ENCODE measurements at places on chromosomes 4 and X.

- no peak for DNase-seq
Measured at GRCh38 chr4:89929425-89930159, 34.9 kb downstream of the MMRN1 start.

GRCh38 chr4:48436318-48436717 is 46.8 kb upstream of the SLC10A4 start:
- no peak for DNase-seq

- DNase-seq, result no peak
Measured at GRCh38 chr4:97394653-97395052, 748.6 kb downstream of the STPG2 start.

DNA sequence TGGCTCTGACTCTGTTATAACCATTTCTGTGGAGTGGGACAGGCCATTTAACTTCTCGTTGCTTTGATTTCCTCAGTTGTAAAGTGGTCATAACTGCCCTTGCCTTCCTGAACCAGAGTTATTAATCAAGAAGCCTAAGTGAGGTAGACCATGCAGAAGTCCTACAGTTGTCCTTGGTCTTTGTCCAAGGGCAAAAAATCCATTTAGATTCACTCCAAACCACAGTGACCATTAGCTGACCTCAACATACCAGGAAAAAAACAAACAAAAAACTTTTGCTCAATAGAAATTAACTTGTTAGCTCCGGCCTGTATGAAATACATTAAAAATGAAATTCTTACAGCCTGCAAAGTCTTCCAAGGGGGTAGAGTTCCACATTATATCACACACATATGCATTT is 52.7 kb downstream of the TBC1D9 start:
- no peak for DNase-seq

DNA sequence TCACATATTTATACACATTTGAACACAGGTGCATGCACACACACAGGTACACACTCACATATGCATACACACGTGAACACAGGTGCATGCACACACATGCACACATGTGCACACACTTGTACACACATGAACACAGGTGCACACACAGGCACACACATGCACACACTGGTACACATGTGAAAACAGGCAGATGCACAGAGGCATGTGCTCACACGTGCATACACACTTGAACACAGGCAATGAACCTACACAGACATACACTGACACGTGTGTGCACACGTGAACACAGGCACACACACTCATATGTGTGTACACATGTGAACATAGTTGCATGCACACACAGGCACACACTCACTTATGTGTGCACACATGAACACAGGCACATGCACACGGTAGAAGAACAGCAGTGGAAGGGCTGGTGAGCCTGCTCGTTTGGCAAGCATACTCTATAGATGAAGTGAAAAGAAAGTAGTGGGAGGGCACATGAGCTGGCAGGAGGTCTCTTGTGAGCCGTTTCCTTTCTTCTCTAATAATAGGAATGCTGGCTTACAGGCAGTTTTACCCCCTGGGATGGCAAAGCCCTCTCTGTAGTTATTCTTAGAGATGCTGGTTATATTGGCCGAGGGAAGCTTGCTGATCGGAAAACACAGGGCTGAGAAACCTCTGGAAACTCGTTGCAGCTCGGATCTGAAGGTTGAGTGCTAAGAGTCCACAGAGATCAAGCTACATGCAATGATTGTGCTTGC is 279.6 kb upstream of the CLNK start:
- no peak for DNase-seq

DNA sequence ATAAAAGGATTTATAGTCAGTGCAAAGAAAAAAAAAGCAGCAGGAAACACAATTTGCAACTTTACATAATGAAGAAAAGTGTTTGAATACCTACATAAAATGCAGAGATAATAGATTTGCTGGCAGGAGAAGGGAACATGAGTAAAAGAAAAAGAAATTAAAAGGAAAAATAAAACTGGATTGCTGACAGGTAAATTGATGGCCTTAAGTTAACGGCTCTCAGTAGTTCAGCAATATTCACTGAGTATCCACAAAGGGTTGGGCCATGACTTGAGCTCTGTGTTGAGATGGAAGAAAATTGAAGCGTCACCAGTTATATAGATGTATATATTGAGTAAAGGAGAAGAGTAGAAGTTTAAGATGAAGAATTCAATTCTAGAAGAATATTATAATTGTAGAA is 330.1 kb upstream of the VCX start:
- no peak for DNase-seq

DNA sequence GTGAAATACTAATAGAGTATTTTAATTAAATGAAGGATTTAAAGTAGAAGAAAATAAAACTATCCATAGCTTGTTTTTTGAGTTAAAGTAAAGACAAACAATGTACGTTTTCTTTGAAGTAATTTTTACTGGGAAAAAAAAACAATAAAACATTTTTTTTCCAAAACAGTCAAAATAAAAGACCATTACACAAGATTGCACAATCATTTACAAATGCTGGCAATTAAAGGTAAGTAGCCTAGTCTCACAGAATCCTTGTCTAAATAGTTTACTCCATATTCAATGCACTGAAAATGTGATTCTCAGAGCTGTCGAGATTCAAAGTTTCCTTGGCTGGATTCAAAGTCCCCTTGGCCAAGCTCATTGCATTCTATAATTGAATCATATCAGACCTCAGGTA is 21.2 kb downstream of the C4orf54 start:
- no peak for DNase-seq

DNA sequence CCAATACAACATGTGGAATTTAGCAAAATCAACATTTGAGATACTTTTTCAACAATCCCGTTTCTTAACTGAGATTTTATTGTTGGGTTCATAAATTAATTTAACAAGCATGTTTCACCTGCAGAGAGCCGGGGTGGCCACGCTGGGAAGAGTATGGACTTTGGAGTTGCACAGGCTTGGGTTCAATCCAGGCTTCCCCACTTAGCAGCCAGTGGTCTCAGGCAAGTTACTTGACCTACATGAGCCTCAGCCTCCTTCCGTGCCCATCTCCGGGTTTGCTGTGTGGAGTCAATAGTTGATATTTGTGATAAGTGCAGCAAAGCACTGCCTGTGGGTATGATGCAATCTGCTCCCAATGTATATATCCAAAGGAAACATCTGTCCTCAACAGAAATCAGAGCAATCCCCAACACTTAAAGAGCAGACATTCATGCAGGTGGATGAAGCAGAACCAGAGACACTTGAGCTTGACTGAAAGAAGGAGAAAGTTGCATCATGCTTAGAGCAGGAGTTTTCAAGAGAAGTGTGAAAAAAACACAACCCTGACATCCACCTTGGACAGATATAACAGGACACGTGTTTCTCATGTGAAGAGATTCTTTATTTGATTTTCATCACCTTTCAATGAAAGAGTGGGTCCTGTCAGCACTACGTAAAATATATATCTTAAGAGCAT is 5.1 kb downstream of the CYTL1 start:
- no peak for DNase-seq

DNA sequence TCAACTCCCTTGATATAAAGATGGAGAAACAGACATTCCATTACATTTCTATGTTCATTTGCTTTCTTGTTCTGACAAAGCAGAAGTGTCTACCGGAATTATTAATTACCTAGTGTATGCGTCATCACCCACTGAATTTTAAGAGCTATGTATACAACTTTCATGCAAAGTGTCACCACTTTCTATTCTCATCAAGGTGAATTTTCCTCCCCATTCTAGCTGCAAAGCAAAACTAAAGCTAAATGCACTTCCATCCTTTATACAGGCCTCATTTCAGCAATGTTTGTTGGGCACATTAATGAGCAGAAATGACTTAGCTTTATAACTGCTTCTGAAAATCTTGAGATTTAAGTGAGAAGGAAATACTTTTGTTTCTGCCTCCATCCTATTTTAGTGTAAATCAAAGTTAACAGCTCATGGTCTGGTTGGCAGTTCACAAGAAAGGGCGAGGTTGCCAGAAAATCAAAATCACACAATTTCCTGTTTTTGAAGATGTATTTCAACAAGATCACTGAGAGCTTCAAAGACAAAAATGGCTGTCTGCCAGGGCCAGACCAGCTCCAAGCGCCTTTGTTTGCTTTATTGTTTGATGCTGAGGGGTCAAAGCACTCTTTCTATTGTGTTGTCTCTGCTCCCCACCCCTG is 7.2 kb upstream of the FAM9C start:
- no peak for DNase-seq

DNA sequence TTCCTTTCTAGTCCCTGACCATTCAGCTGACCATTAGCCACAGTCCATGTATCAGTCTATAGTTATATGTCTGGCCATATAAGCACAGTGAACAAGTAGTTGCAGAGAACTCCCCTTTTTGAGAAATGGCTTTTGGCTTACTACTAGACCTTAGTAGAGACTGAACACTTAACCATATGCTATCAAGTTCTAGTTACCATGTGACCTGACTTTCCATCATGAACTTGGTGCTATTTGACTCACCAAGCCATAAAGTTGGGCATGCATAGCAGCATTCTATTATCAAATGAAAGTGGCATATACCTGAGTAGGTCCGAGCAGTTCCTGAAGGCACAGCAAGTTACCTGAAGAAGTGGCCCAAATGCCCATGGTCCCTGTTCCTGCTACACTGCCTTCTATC is 74.5 kb upstream of the IL2 start:
- DNase-seq, result no peak

DNA sequence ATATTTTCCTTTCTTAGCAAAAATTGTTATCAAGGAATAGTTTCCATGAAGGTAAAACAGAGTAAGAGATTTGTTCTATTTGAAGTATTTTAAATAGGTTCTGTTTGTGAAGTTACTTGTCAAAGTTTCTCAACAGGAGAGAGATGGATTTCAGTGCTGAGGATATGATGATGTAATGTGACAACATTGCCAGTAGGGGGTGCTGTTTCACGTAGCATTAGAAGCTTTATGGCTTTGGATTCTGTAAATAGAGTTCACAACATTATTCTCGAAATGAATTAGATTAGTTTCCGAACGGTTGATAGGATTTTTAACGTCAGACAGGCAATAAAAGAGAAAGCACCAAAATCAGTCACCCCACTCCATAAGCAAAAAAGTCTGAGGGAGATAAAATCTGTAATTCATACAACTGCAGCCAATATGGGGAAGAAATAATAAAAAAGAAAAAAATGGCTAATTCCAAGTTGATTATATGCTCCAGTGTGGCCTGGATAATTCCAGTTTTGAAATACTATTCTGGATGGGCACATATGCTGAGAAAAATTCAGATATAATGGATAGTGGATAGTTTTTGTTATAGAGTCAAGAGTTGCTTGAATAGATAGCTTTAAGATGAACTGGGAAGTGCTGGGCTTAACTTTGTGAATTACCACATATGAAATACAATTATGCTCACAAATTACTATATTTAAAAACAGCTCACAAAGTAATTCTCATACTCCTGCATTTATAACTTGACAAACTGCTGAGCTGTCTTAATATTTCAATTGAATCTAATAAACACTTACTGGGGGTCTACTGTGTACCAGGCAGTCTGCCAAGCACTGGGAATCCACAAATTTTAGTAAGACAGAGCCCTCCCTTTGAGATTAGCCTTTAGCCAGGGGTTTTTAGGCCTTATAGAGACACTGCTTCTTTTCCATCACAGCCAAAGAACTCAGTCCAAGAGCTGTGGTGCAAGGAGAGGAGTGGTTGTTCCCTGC is 109.1 kb downstream of the GPAT3 start:
- DNase-seq, result peak; percentile 75

- peak; percentile 36 for DNase-seq
Measured at GRCh38 chr4:78652282-78652876, 100.8 kb downstream of the ANXA3 start.

GRCh38 chrX:69746051-69746450 is 130.1 kb downstream of the EDA start:
- DNase-seq, result no peak

DNA sequence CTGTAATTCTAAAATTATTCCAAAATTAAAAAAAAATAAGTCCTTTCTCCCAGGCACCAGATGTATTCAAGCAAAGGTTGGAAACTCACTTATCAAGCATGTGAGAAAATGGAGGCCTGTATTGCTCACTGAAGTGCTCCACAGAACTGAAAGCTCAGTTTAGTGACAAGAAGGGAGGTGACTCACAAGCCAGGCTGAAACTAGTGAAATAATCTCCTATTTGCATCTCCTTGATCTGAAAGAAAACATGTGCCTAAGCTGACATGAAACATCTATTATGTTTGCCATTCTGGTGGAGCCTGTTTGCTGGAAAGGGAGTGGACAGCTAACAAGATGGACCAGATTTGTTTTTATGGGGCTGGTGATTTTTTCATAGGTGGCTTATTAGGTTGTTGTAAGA is 54.0 kb upstream of the AMELX start:
- peak; percentile 49 for DNase-seq

DNA sequence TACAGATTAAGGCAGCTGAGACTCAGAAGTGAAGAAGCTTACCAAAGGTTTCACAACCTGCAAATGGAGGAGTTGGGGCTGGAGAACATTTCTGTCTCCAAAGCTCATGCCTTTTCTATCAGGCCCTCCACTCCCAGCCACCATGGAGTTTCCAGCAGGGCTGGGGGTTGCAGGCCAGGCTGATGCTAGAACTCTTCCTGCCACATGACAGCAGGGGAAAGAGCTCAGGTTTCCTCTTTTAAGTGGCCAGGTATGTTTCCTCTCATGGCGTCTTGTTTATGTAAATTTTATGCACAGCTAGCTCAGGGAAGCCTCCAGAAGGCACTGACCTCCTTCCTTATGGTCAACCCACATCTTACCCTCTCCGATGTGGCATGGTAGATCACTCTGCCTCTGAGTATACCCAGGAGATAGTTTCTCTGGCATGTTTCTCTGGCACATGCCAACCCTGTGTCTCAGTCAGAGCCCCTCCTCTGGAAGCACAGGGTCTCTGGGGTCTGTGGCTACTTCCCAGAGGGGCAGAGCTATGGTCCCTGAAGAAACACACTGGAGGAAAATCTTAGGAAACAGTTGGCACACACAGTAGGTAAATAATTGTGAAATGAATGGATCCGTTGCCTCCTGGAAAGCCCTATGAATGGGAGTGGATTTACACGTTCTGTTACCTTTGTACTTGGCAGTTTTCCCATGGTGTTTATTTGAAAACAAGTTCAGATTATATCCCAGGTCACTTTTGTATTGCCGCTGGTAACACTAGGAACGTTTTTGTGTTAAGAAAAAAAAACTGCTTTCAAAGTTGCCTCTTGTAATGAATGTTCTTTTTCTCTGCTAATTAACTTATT is 28.9 kb downstream of the PDK3 start:
- DNase-seq, result no peak

DNA sequence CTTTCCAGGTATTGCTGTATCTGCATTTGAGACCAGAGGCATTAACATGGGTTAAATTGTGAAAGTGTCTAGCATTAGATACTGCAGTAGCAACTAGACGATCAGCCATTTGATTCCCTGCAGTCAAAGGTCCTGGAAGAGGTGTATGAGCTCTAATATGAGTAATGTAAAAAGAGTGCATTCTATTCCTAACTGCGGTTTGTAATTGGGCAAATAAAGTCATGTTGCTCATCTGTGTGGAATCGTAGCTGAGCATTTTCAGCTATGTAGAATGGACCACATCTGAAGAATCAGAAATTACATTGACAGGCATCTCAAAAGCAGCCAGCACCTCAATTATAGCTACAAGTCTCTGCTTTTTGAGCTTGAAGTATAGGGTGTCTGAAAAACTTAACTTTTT is 157.6 kb downstream of the ZNF518B start:
- DNase-seq, result no peak

- no peak for DNase-seq
Measured at GRCh38 chr4:107693132-107693531, 26.9 kb downstream of the PAPSS1 start.

GRCh38 chrX:105700331-105700730 is 122.0 kb upstream of the NRK start:
- DNase-seq, result no peak

GRCh38 chr4:107818301-107818910 is 6.3 kb upstream of the SGMS2 start:
- DNase-seq, result no peak
